ENCODE measurements at places on chromosomes 7 and 10.
A peak's percentile ranks its signal among the peaks of the same experiment; 100 is the strongest.

DNA sequence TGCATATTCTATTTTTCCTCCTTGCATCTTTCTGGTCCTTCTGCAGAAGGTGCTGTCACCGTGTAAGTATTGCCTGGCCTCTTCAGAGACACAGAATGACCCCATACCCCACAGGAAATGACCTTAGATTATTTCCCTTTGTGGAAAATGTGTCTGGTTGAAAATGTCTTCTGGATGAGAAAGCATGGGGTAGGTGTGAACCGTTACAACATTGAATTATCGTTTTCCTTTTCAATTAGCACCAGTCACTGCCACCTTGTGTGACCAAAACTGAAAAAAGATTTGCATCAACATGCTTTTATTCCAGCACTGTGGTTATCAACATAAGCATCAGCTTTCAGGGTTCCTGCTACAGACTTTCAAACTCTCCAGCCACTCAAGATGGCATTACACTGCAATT lies 58.0 kb upstream of the CELF2 start:
- no peak for DNase-seq

GRCh38 chr10:48536916-48537890 lies 67.7 kb downstream of the ARHGAP22 start:
- no peak for DNase-seq

DNA sequence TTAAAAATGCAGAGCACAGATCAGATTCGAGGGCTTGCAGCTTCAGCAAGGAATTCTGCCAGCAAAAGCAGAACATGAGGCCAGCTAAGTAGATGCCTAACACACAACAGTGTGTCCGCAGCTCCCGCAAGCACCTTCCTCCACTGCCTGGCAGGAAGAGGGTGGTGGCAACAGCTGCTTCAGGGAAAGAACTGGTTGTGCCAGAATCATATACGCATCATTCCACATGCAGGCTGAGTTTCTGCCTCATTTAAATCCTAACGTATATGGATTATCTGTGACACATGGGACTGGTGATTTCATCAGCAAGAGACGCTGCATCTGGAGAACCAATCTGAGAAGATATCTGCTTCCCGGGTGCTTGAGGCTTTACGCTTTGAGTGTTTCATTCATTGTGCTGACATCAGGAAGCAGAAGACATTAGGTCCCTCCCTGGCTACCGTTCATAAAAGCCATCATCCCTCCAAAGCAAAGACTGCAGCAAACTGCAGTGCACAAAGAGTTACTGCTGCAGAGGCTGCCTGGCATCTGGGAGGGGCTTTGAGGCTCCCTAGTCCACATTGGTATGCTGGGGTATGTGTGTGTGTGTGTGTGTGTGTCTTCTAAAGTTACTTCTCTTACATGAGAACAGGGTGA lies 78.8 kb downstream of the FAM13C start:
- no peak for DNase-seq

GRCh38 chr10:14024329-14025202 lies 306.2 kb downstream of the FRMD4A start:
- no peak for DNase-seq

DNA sequence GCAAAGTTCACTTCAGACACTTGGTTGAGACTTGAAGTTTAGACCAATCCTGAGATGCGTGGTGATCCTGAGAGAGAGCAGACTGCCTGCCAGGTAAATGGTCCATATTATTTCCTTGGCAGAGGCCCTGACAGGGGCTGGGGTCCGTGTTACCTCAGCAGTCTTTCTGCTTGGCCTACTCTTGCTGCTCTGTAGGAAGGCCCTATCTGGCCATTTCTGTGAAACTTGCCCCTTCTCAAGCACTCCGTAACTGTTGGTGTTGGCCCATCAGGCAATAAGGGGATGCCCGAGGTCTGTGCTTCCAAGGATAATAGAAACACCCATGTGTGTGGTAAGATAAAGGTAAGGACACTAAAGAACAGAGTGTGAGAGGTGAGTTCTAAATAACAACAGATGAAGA lies 20.0 kb downstream of the LOXL4 start:
- no peak for DNase-seq

GRCh38 chr10:29021591-29021990 lies 267.3 kb upstream of the LYZL1 start:
- DNase-seq: no peak

DNA sequence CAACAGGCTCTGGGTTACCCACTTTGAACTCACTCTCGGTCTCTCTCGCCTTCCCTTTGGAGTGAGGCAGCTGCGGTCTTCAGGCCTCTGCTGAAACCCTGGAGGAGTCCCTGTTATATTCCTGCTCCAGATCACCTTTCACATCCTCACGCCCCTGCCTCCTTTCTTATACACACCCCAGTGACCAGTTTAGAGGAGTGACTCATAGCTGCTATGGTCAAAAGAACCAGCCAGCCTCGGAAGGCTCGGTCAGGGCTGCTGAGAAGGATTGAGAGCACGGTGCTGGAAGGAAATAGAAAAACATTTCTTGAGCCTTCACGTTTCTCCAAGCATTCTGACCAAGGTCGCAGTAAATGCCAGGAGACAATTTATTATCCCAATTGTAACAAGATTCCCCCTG lies 28.3 kb upstream of the SVOPL start:
- no peak for DNase-seq

DNA sequence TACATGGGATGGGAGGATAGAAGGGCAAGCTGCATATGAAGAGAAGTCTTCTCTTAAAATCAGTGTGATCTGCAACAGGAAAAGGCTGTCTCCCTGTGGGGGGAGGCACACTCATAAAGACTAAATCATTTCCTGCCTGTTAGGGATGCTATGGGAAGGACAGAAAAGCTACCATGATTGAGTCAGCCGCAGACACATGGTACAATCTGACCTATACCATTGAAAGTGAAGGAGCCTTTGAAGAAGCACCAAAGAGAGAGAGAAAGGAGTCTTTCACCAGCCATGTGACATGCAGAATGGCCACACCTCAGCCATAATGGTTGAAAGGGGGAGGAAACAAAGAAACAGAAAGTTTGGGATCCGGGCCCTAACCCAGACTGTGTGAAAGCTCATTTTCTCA lies 29.1 kb downstream of the NUDCD3 start:
- DNase-seq: peak; percentile 56

DNA sequence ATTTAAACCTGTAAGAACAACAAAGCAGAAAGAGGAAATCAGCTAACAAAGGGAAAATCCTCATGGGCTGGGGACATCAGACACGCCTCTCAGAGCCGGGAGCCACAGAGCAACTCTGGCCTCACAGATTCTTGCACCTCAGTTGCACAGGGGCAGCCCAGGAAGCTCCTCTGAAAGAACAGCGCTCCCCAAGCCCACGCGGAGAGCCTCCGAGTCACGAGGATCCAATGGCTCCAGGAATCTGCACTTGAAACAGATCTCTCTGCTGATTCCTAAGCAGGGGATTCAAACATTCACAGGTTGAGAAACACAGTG lies 213.2 kb upstream of the MGMT start:
- DNase-seq: no peak

DNA sequence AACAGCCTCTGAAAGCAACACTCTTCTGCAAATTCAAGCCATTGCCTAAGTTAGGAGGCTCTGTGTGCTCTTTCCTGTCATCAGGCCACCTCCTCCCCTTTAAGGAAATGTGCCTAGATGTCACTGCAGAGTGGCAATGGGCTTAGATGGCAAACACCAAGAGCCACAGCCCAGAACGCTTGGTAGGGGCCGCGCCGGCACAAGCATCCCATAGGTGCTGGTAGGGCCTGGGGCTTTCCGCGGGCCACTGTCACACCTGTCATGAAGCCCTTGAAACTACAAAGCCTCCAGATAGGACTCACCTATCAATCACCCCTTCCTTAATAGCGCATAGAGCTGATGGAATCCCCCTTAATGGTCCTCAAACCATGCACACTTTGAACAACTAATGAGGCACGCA lies 299.9 kb downstream of the GRID1 start:
- DNase-seq: no peak

- DNase-seq: peak; percentile 14
Measured at GRCh38 chr10:11024596-11024995, 6.9 kb downstream of the CELF2 start.

- DNase-seq: no peak
Measured at GRCh38 chr7:99456288-99456687, 9.7 kb downstream of the ATP5MF start.

DNA sequence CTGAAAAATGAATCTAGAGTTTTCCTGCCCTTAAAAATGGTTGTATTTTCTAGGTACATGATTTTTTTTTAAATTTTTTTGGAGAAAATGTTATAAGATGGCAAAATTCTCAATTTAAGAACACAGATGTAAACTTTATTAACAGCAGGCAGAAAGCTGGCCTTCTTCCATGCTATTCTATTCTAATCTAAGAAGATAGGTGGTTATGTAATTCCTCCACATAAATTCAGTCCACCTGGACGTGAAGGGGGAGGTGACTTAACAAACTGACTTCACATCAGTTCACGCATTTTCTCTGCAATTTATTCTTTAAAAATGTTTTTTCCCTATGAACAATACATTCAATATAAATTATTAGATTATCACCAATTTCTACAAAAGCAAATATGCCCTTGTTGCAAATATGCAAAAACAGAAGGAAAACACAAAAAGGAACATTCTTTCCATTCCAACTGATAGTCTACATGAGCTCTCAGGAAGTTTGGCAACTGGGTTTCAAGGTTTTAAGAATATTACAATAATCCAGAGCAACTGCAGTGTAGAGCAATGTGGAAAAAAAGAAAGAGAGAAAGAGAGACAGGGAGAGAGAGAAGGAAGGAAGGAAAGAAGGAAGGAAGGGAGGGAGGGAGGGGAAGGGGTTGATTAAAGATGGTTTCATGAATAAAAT lies 76.8 kb downstream of the HIBADH start:
- no peak for DNase-seq

DNA sequence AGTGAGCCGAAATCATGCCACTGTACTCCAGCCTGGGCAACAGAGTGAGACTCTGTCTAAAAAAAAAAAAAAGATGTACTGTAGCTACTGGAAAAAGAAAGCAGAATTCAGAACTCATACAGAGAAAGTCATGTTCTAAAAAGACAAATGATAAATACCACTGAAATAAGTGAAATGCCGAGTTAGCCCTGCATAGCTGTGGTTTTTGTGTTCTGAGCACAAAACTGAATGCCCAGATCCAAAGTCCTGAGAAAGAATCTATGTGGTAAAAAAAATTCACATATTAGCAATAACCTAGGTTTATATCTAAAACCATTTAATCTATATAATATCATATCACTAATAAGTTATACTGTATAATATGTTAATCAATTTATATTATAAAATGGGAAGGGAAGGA lies 29.3 kb upstream of the HECW1 start:
- DNase-seq: no peak

- DNase-seq: no peak
Measured at GRCh38 chr10:10917031-10917430, 100.6 kb upstream of the CELF2 start.

DNA sequence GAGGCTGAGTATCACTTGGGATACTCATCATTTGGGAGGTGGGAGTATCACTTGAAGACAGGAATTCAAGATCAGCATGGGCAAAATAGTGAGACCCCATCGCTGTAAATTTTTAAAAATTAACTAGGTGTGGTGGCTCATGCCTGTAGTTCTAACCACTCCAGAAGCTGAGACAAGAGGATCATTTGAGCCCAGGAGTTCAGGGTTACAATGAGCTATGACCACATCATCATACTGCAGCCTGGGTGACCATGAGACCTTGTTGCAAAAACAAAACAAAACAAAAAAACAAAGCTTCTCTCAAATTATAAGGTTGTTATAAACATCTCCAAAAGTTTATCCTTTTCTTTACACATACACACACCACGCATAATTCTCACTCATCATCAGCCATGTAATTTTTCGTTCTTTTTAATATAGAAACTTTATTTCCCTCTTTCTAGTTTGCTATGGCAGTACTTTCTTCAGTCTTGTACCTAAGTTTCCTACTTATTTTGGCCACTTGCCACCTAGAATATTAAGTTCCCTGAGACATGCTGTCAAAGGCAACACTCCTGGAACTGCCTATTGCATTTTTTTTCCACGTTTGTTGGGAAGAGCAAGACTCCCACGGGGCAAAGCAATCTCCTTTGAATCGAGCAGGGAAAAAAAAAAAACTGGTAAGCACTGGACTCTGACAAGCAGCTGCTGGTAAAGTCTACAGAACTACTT lies 37.1 kb downstream of the SKIDA1 start:
- DNase-seq: no peak

GRCh38 chr7:105958012-105958411 lies 5.1 kb upstream of the CDHR3 start:
- DNase-seq: no peak

DNA sequence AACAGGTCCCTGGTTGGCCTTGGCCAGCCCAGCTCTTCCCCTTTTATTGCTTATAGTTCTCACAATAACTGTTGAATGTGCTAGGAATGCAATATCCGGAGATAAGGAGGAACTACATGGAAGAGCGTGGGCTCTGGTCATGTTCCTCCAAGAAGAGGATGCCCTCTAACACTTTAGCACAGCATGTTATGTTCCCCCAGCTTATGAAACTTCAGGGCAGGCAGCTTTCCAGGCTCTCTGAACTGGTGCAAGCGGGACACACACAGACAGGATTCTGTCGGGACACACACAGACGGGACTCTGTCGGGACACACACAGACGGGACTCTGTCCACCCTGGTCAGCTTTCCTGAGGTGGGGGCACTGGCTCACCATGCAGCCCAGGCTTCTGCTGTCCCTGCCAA lies 141.6 kb downstream of the PKD1L1 start:
- no peak for DNase-seq

- peak; percentile 58 for DNase-seq
Measured at GRCh38 chr7:103660455-103661371, 214.7 kb upstream of the SLC26A5 start.

DNA sequence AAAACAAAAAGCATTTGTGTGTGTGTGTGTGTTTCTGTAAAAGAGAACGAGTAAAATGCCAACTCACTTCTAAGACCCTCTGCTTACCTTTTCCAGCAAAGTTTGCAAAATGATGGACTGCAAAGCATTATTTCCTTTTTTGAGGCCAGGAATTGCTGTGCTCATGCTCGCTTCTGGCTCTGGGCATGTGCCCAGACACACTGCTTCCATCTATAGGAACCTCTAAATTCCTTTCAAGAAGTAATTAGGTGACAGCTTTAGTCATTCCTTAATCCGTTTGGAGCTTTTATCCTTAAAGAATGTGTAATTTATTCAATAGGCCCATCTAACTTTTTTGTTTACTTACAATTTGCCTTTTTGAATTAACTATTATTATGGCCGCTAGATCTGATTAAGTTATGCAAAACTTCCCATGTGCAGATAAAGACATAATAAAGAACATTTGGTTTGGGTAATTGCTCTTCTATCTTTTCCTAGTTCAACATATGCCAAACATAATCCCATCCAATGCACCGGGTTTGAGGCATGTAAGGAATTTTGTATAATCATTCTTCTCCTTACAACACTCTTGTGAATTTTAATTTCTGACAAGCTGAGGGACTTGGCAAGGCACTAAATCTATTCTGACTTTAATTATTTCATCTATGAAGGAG lies 34.7 kb downstream of the A1CF start:
- DNase-seq: no peak

- DNase-seq: no peak
Measured at GRCh38 chr7:22726907-22727713, at the start of gene IL6. Gene IL6, plus strand, starts transcription at chr7:22727200. Its CDS starts 63 bp downstream, at chr7:22727263.

- DNase-seq: peak; percentile 46
Measured at GRCh38 chr10:102342958-102343357, 52.5 kb upstream of the NFKB2 start.
